SK-N-SH (cell line): ENCODE measurements at places on chromosomes 4 and X. TPM values are rescaled to one million over a fixed set of nuclear protein-coding genes. Genes with fewer than 3 reads are reported as not detected.

PNMA3 gene
- polyA plus RNA-seq, result 0.12 and 0.19 TPM in 2 replicates

CXXC4 gene
- polyA plus RNA-seq, result 0.02 and 0.06 TPM in 2 replicates

GC gene
- not detected in 2 replicates for polyA plus RNA-seq

CORIN gene
- 0.76 and 1.1 TPM in 2 replicates for polyA plus RNA-seq

PPP4R3C gene
- 0.02 TPM in 1 of 2 replicates, not detected in the other for polyA plus RNA-seq

ARHGEF9 gene
- 6.4 and 8.1 TPM in 2 replicates for polyA plus RNA-seq

CDS1 gene
- 0.02 and 0.03 TPM in 2 replicates for polyA plus RNA-seq

FGF5 gene
- polyA plus RNA-seq, result 17.7 and 22.8 TPM in 2 replicates

ABCD1 gene
- 7.2 and 7.9 TPM in 2 replicates for polyA plus RNA-seq

STPG2 gene
- not detected in 2 replicates for polyA plus RNA-seq

SYP gene
- polyA plus RNA-seq, result 0.76 and 0.93 TPM in 2 replicates

FDCSP gene
- polyA plus RNA-seq, result not detected in 2 replicates

PLP1 gene
- polyA plus RNA-seq, result 0.49 and 0.90 TPM in 2 replicates

SLC10A6 gene
- polyA plus RNA-seq, result not detected in 2 replicates

POLN gene
- 0.67 and 1.2 TPM in 2 replicates for polyA plus RNA-seq

RHOXF2B gene
- not detected in 2 replicates for polyA plus RNA-seq

CDX4 gene
- polyA plus RNA-seq, result not detected in 2 replicates

TSPAN7 gene
- polyA plus RNA-seq, result 0.39 and 0.55 TPM in 2 replicates

CPZ gene
- polyA plus RNA-seq, result not detected in 2 replicates

MAGEA12 gene
- 81.1 and 104 TPM in 2 replicates for polyA plus RNA-seq

GAGE12J gene
- polyA plus RNA-seq, result not detected in 2 replicates

YTHDC1 gene
- 21.0 and 31.3 TPM in 2 replicates for polyA plus RNA-seq

TMPRSS11A gene
- not detected in 2 replicates for polyA plus RNA-seq

OPRPN gene
- not detected in 2 replicates for polyA plus RNA-seq

ADH7 gene
- not detected in 2 replicates for polyA plus RNA-seq

RASSF6 gene
- polyA plus RNA-seq, result not detected in 2 replicates

HOPX gene
- polyA plus RNA-seq, result 0.05 and 0.08 TPM in 2 replicates

CENPVL1 gene
- 0.03 and 0.06 TPM in 2 replicates for polyA plus RNA-seq

PF4V1 gene
- polyA plus RNA-seq, result not detected in 2 replicates

NOX1 gene
- polyA plus RNA-seq, result not detected in 2 replicates

TEX13D gene
- polyA plus RNA-seq, result not detected in 2 replicates

CXorf49 gene
- polyA plus RNA-seq, result not detected in 2 replicates

HSFX2 gene
- 0.06 and 0.07 TPM in 2 replicates for polyA plus RNA-seq

IL13RA2 gene
- 8.1 and 9.6 TPM in 2 replicates for polyA plus RNA-seq

CXCL5 gene
- 0.02 and 0.03 TPM in 2 replicates for polyA plus RNA-seq

EVC2 gene
- polyA plus RNA-seq, result not detected in 2 replicates

RNF175 gene
- 0.06 and 0.10 TPM in 2 replicates for polyA plus RNA-seq

TMEM35A gene
- 5.6 and 6.6 TPM in 2 replicates for polyA plus RNA-seq

SSX2B gene
- polyA plus RNA-seq, result 0.16 and 0.71 TPM in 2 replicates

CT47A7 gene
- not detected in 2 replicates for polyA plus RNA-seq

SFRP2 gene
- not detected in 2 replicates for polyA plus RNA-seq

DEFB131A gene
- polyA plus RNA-seq, result not detected in 2 replicates

SULT1E1 gene
- polyA plus RNA-seq, result 13.7 and 21.5 TPM in 2 replicates

NAA11 gene
- not detected in 2 replicates for polyA plus RNA-seq

CFI gene
- 19.6 and 27.0 TPM in 2 replicates for polyA plus RNA-seq

SH3TC1 gene
- polyA plus RNA-seq, result 2.7 and 2.9 TPM in 2 replicates

SLC6A8 gene
- 22.3 and 30.8 TPM in 2 replicates for polyA plus RNA-seq

MID1 gene
- polyA plus RNA-seq, result 8.5 and 10.4 TPM in 2 replicates
